GM23338 (cell line): ENCODE measurements at places on chromosomes 7 and 10.
A peak's percentile ranks its signal among the peaks of the same experiment; 100 is the strongest.

- no peak for DNase-seq
Measured at GRCh38 chr10:48439031-48439430, 132.6 kb downstream of the MAPK8 start.

- DNase-seq, result no peak
Measured at GRCh38 chr7:2551418-2551817, 3.9 kb downstream of the BRAT1 start.

- DNase-seq, result no peak
Measured at GRCh38 chr7:112404321-112404720, 45.9 kb upstream of the IFRD1 start.

- no peak for DNase-seq
Measured at GRCh38 chr7:154242709-154243108, 190.5 kb downstream of the DPP6 start.

- DNase-seq, result no peak
Measured at GRCh38 chr10:1461016-1461415, 276.3 kb downstream of the ADARB2 start.

DNA sequence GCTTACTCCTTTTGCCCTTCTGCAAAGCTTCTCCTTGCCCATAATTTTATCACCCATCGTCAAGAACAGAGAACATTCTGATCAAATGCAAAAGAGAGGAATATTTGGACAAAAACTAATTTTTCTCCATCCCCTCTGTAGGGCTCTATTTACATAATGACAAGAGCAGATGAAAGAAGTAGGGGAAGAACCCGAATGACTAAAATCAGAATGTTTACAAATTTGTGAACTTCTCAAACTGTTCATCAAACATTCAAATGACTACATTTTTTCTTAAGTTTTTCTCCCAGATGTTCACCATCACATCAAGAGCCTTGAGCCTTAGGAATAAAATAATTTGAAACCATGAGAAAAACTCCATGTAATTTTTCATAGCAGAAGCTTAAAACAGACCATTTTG is 119.4 kb downstream of the DGKI start:
- no peak for DNase-seq

DNA sequence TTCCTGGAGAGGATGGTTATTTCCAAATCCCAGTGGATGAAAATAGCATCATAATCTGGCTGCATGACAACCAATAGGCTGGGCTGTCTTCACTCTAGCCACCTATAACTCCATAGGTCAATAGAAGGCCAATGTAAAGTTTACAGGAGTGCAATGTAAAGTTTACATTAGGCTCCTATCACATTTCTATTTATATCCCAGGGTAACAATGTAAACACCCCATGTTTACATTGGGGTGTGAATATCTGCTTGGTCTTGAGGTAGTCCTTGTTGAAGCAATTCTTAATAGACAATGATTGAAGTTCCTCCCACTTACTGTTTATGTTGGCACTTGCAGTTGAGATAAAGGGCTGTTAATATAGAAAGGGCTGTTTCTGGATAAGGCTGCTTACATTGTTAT is 21.5 kb downstream of the CH25H start:
- DNase-seq, result no peak

GRCh38 chr7:76315364-76315763 is 12.9 kb downstream of the HSPB1 start:
- DNase-seq, result no peak

- no peak for DNase-seq
Measured at GRCh38 chr7:71015252-71015900, 116.6 kb upstream of the GALNT17 start.

GRCh38 chr7:82605247-82605864 is 161.8 kb upstream of the CACNA2D1 start:
- peak; percentile 76 for DNase-seq

- peak; percentile 62 for DNase-seq
Measured at GRCh38 chr7:16465469-16466361, at the start of gene SOSTDC1. Gene SOSTDC1 (minus strand): TSS chr7:16465738. CDS start chr7:16465668, 70 bp downstream.

GRCh38 chr7:18861514-18862118 is 255.8 kb downstream of the TWIST1 start:
- DNase-seq, result no peak

DNA sequence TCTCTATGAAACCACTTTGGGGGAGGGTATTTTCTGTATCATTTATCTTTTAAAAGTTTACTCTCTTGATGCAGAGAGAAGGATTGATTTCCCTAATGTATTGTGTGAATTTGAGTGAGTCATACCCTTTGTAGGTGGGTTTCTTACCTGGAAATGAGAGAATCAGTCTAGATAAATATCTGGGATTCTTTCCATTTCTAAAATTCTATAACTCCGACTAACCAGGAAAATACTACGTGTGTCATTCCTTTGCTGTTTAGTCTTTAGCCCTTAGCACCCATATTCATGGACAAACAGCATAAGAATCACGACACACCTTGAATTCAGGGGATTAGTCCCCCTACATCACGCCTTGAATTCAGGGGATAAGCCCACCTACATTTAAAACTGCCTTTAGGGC is 139.1 kb downstream of the GATA3 start:
- peak; percentile 5 for DNase-seq

DNA sequence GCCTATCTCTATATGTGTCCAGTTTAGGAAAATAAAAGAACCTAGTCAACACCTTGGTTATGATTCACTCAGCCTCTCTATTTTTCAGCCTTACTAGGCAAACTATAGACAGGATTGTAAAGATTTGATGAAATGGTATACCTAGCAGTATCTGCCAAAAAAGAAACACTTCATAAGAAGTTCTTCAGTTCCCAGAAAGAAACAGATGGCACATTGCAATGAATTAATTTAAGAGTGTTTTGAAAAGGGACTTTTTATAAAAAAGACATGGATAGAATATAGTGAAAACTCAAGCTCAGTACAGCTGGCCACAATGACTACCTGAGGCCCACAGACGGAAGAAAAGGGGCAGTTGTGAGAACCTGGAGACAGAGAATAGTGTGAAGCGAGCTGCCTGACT is 40.6 kb upstream of the RTKN2 start:
- no peak for DNase-seq

- DNase-seq, result peak; percentile 15
Measured at GRCh38 chr10:120805014-120805812, 45.9 kb upstream of the WDR11 start.

DNA sequence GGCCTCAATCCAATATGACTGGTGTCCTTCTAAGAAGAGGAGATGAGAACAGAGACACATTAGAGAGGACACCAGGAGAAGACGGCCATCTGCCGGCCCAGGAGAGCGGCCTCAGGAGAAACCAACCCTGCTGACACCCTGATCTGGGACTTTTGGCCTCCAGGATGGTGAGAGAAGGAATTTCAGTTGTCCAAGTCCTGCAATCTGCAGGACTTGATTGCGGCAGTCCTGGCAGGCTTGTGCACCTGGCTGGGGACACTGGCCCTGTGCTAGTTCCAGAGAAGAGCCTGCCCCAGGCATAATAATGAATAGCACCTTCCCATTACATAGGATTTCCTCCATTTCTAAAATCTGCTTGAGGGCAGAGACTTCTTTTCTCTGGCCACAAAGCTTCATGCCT is 409.9 kb upstream of the SHH start:
- no peak for DNase-seq

DNA sequence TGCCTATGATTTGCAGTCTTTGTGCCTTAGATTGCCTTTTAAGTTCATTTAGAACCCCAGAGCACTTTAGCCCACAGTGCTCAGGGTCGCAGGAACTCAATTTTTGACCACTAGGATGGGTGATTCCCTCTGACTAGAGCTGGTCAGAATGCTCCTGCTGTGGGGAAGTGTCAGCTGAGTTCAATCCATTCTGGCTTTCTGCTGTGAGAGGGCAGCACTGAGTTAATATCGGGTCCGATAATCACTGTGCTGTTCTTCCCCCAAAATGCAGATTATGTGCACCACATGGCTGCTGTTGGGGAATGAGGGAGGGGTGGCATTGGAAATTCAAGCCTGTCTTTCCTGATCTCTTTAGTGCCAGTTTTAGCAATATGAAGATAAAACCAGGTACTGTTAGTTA is 886.4 kb downstream of the DNAJB9 start:
- DNase-seq, result peak; percentile 4

GRCh38 chr7:132394283-132395198 is 181.7 kb downstream of the PLXNA4 start:
- DNase-seq, result peak; percentile 47

- DNase-seq, result no peak
Measured at GRCh38 chr7:30612658-30613265, 18.1 kb downstream of the GARS1 start.

DNA sequence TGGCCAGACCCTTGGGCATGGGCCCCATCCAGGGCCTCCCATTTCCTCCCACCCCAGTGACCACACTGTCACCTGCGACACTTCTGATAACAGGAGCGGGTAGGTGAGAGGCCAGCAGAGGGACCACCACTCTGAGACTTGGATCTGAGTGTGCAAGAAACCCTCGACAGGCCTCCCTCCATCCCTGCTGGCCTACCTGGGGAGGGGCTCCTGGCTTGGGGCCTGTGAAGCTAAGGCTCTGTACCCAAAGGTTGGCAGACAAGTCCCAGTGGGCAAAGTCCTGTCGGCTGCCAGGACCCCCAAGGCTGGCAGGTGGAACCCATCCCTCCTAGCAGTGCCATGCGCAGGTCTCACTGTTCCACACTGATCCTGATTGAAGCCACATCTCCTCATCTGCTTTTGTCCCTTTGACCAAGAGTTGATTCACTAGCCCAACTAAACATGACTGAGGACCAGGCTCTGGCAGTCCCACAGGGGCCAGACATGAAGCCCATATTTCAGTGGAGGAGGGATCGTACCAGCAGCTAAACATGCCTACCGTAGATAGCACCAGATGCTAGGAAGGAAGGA is 1.2 kb upstream of the PGAM2 start:
- DNase-seq, result no peak

DNA sequence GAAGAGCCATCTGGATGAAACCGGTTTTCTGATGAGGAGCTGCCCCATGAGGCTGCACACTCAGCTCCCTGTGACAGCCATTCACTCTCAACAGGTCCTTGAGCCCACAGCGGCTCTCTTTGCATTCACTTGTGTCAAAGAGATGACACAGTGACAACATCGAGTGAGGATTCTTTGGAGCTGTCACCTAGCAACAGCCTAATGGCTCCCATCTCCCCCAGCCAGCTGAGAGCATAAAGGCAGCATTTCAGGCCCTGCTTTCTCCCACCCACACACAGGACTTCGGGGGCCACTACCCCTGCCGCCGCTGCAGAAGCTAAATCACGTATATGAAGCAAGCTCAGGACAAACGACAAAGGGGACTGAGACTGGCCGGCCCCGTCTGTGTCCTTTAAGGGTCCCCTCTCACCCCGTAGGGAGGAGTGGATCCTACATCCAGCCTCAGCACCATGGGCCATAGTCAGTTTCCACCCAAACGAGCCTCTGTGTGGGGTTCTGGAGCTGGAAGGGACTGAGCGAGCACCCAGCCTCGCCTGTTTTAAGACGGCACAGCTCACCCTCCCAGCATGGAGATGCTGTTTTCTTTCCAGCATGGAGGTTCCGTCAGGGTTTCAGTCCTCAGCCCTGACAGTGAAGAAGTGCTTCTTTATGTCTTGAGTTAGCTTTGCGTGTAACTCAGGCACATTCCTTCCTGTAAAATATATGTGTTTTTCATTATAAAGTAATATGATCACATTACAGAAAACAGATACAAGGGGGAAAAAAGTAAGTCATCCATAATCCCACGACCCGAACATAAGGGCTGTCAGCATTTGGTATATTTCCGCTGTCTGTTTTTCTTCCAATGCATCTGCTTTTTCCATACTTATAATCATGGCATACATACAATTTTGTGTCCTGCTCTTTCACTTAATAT is 4.9 kb downstream of the CPA4 start:
- no peak for DNase-seq

- DNase-seq, result no peak
Measured at GRCh38 chr10:131937836-131938235, 37.0 kb downstream of the PPP2R2D start.

DNA sequence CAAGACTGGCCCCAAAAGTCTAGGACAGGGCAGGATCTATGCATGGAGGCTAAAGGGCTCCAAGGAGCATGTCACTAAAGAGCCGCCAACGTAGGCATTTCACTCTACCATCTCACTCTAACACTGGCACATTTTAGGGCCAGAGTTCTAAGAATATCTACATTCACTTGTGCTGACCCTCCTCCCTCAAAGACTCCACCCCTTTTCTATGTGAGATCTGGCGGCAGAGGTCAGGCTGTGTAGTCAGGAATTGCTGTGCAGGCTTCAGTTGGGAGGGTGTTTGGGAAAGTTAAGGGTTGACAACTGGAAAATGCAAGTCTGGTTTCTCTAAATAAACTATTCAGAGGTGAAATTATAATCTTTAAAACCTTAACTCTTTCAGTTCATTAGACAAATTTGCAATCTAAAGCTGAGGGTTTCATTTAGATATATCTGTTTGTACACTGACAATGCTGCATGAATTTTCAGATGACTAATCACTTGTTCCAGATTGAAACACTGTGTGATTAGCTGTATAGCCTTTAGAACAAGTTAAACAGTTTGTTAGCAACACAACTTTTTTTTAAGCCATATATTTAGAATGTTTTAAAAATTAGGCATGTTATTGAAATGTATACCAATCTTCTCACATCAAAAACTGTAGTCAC is 18.2 kb downstream of the LMOD2 start:
- no peak for DNase-seq

GRCh38 chr10:5546891-5547680 is 22.3 kb downstream of the CALML3 start:
- no peak for DNase-seq

DNA sequence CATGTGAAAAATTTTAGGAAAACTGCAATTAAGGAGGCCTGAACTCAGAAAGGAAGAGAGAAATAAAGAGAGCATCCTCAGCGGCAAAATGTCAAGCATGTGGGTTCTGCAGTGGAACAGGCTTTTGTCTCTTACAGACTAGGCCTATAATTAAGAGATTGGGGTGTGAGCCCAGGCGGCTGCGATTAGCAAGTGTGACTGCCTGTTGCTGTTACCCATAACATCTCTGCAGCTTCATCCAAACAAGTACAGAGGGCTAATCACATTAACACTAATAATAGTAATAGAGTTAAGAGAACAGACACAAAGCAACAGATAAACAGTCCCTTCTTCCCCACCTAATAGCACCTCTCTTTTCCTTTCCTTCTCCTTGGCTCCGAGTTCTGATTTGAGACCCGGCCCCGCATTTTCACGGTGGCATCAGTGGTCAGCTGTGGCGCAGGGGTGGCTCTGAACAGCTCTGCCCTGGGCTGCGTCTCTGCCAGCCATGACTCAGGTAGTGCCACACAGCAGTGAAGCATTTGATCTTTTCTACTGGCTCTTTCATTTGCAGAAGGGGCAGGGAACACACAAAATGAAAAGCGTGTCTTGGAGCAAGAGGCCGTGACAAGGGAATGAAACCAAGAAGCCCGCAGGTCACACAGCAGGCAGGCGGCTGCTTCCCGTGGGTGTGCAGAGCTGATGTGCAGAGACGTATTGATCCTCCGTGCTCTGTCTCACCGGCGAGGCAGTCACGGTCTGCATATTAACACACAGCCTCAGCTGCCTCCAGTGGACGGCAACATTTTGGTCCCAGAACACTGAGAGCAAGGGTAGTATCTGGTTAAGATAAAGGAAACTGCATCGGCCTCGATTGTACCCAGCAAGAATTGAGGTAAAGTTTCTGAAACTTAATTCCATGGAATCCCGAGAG is 103.1 kb downstream of the KLF6 start:
- no peak for DNase-seq

- DNase-seq, result no peak
Measured at GRCh38 chr10:20618011-20618547, 279.0 kb downstream of the NEBL start.
